NCI-H2171 treated with DMSO at 0.1 percent for 48 hours (cell line): ENCODE measurements at places on chromosomes 12 and 14.
A peak's percentile ranks its signal among the peaks of the same experiment; 100 is the strongest.

- no peak for DNase-seq
Observed at GRCh38 chr12:124295431-124296058, 652 bp downstream of the RFLNA start.

GRCh38 chr14:90556012-90556477 lies 159.2 kb downstream of the CALM1 start:
- DNase-seq = no peak

- DNase-seq = no peak
Observed at GRCh38 chr12:68259318-68259940, 6.0 kb upstream of the IL22 start.

GRCh38 chr12:62749586-62749985 lies 185.4 kb downstream of the PPM1H start:
- no peak for DNase-seq

- peak; percentile 1 for DNase-seq
Observed at GRCh38 chr12:18320036-18320617, 58.8 kb downstream of the PIK3C2G start.

DNA sequence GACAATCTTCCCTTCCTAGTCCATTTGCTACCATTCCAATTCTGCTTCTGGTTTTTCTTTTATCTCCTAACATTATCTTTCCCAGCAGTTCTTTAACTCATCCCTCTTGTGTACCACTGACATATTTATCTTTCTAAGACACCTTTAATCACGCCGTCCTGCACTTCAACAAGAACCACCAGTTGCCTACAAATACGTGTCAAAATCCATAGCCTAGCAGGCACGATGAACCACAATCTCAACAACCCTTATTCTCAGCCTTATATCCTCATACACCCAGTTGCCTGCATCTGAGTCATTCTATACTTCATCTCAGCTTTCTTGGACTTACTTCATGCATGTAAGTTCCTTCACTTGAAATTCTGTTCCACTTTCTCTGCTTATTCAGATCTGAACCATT lies 16.4 kb upstream of the ST8SIA1 start:
- DNase-seq = no peak
